ENCODE measurements at places on chromosomes 7 and 10.

- no peak for DNase-seq
These were observed 9.1 kb upstream of the PRKAR2B start for GRCh38 chr7:107035446-107035845.

GRCh38 chr10:98242823-98243222 is 25.2 kb downstream of the LOXL4 start:
- peak; percentile 12 for DNase-seq

GRCh38 chr10:70803775-70804420 is 11.8 kb upstream of the SGPL1 start:
- no peak for DNase-seq

DNA sequence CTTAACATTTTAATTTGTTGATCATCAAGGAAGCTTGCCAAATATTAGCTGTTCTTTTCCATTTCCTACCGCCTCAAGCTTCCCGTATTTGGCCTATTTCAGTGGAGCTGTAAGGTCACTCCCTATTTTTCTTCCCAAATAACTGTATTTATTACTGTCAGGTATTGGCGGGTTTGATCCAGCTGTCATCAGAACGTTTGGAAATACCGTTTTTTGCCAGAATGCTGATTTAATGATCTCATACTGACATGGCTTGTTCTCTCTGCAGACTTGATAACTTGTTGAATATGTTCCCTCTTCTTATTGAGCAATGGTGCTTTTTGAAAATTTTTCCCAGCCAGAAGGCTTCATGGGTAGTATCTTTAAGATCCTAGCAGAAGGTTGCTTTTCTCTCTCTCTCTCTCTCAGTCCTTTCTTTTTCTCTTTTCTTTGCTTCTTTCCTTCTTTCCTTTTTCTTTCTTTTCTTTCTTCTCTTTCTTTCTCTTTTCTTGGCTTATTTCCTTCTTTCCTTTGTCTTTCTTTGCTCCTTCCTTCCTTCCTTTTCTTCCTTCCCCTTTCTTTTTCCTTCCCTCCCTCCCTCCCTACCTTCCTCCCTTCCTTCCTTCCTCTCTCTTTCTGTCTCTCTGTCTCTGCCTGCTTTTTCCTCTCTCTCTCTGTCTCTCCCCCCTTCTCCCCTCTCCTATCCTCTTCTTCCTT is 42.1 kb downstream of the CUX1 start:
- DNase-seq, result no peak

DNA sequence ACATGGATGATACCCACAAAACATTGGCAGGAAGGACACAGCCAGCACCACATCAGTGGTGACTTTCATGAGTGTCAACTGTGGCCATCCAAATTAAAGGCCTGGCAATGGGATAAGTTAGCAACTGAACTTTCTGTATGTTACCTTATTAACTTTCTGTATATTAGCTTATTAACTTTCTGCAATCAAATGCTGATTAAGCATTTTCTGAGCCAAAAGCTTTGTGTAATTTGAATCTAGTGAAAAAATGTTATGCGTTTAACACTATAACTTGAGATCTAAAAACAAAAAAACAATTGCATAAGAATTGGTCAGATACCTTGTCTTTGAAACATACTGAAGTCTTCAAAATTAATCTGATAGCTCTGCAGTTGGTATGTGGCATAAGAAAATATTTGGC is 159.3 kb downstream of the ZNF33B start:
- no peak for DNase-seq

DNA sequence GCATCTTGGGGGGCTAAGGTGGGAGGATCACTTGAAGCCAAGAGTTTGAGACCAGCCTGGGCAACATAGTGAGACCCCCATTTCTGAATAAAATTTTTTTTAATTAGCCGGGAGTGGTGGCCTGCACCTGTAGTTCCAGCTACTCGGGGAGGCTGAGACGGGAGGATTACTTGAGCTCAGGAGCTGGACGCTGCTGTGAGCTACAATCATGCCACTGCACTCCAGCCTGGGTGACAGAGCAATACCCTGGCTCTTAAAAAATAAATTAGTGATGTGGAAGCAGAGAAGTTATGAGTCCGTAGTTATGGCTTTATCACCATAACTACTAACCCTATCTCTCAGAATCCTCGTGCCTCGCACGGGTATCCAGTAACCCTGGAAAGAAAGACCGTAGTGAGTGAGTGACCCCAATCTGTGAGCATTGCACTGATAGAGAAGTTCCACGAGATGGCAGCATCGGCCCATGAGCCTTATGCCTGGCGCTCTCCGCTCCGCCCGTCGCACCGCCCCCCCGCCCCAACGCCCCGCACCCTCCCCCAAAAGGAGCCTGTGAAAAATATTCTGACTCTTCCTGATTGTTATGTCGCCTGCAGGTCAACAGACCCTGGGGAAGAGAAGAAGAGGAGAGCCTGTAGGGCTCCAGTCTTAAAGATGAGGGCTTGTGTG is 4.9 kb upstream of the SLC29A3 start:
- DNase-seq, result peak; percentile 52

- no peak for DNase-seq
These were observed 30.3 kb downstream of the ERCC6 start for GRCh38 chr10:49508654-49509053.

DNA sequence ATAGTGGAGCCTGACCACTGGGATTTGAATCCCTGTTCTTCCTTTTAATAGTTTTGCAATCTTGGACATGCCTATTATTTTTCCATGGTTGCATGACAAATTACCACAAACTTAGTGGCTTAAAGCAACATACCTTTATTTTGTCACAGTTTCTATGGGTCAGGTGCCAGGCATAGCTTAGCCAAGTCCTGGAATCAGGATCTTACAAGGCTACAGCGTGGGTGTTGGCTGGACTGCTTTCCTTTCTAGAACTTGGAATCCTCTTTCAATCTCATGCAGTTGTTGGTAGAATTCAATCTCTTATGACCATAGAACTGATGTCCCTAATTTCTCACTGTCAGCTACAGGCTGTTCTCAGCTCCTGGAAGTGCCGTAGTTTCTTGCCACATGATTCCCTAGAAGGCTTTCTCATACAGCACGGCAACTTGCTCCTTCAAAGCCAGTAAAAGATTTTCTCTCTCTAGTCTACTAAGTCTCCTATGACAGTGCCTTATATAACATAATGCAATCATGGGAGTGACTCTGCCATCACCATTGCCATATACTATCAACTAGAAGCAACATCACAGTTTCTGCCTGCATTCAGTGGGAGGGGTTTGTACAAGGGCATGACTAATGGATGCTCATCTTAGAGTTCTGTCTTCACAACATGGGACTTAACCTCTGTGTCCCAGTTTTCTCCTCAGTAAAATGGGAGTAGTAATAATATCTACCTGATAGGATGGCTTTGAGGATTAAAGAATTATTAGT is 243.4 kb upstream of the FZD1 start:
- DNase-seq, result no peak

- DNase-seq, result no peak
These were observed 573.9 kb downstream of the TCERG1L start for GRCh38 chr10:130737621-130738020.

DNA sequence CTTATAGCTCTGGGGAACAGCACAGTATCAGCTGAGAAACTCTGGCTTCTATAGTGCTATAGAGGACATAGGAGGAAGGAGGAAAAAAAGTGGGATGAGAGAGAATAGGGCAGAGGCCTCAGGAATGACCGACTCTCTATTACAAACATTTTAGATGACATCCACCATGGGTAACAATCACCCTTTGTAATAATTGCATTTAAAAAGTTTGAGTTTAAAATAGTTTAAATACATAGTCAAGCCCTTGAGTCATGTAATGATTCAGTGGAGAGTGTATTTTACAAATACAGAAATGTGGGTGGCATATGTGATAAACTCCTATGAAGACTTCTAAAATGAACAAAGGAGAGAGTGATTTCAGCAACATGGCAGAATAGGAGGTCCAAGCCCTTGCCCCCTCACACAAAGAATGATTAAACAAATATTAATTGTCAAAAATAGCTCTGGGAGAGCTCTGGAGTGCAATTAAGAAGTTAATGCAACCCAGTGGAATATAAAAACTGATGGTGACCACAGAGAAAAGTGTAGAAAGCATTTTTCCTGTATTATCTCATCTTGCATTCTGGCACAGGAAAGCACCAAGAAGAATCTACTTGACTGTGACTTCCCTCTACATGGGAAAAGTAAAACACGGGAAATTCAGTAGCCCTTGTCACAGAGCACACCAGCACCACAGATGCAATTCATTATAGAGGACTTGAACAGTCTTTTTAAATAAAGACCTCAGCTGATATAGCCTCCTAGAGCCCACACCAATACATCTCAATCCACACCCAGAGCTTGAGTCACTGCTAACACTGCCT is 569.0 kb upstream of the SORCS1 start:
- DNase-seq, result no peak

GRCh38 chr10:6504296-6504695 is 75.8 kb downstream of the PRKCQ start:
- no peak for DNase-seq

DNA sequence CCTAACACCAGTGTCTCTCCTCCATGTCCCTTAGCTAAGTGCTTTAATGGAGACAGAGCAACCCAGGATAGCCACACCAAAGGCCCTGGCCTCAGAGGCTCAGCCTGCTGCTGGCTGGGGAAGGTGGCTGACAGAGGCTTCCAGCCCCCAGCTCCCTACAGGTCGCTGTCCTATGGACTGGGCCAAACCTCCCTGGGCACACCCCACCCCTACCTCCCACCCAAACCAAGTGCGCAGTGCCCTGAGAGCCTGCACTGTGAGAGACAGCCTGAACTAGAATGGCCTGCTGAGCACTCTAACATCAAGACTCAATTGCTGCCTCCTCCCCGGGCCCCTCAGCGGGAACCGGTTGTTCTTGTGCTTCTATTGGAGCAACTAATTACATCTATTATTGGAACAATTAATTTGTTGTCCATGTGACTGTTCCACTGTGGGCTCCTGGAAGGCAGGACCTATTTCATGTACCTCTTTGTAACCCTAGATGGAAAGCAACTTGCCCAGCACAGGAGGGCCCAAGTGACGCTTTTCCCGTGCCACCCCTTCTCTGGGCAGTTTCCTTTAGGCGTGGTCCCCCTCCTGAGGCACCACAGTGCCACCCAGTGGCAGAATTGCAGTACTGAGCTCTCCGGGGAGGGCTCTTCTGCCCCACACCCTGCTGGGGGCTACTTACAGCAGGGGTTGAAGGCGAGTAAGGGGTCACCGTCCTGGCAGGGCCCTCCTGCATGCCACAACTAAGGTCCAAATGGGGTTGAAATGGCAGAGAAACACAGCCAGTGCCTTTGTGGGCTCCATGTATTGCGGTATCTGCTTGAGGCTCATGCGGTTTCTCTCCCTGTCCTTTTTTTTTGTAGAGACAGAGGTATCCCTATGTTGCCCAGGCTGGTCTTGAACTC is 63.7 kb upstream of the WAPL start:
- DNase-seq, result peak; percentile 87

DNA sequence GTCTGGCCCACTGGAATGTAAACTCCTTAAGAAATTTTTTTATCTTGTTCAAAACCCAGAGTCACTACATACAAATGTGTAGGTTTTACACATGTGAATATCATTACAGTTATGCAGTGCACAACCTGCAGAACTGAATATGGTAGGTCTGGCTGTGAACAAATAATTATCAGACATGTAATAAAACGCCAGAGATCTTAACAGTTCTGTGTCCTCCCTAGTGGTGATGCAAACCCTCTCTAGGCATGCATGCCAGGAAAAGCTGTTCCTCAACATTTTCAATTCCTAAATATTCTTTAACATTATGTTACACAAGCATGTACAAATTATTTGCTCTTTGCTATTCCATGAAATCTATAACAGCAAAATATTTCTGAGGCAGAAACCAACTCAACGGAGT is 124.6 kb downstream of the IMMP2L start:
- DNase-seq, result no peak

- no peak for DNase-seq
These were observed 147.8 kb downstream of the ADCY1 start for GRCh38 chr7:45721686-45722598.

DNA sequence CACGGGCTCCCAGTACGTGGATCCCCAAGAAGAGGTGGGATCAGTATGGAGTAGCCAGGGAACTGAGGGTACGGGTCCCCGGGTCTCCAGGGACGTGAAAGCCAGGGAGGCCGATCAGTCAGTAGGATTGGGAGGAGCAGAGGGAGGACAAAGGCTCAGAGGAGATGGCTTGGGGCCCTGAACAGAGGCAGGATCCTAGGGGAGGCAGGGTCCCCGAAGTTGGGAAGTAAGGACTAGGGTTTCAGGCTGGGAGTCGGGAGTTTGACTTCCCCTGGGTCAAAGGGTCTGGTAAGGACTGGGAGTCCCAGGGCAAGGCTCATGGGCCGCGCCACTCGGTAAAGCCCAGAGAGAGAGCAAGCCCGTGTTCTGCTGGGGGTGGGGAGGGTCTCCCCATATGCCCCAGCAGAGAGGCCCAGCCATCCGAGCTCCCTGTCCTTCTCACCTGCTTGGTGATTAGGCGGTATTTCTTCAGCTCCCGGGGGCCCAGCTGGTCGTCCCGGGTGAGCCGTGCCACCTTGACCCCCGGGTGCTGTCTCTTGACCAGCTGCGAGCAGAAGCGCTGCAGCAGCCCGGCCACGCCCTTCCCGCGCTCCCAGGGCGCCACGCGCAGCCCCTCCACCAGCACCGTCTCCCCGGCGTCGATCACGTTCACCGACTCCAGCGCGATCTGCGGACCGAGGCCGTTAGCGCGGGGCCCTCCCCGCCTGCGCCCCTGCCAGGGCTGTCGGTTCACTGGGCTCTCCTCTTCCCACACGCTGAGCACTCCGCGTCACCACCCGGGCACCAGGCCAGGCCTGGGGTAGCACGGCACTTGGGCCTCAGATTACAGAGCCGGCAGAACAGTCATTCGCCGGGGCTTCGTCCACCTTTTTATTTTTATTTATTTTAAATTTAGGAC is 7.0 kb downstream of the NAT16 start:
- peak; percentile 13 for DNase-seq

DNA sequence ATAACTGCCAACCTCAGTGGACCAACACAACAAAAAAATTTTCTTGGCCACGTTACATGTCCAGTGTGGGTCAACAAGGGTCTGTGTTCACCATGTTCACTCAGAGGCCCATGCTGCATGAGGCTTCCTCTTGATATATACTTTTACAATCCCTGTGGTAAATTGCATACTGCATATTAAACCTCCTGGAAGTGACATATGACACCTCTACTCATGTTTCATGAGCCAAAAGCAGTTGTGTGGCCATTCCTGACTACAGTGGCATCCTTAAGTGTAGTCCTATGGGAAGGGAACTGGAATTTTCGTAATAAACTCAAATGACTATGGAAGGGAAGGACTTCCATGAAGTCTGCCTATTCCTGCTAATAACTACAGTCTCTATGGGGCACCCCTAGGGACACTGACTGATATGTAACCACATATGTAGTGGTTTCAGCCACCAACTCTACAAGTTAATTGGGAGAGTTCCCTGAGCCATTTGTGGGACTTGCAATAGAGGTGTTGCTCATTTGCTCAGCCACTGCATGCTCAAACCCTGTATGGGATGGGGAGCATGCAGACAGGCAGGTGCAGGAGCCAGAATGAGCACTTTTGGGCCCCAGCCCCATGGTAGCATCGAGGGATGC is 9.7 kb downstream of the DYNC1I1 start:
- no peak for DNase-seq

- no peak for DNase-seq
These were observed 315.8 kb upstream of the TPK1 start for GRCh38 chr7:145151676-145152075.
